NCI-H510A (cell line): ENCODE measurements at places on chromosomes 6 and 20.
A peak's percentile ranks its signal among the peaks of the same experiment; 100 is the strongest.

GRCh38 chr20:62972845-62973745 lies 20.6 kb downstream of the SLC17A9 start:
- DNase-seq: no peak

DNA sequence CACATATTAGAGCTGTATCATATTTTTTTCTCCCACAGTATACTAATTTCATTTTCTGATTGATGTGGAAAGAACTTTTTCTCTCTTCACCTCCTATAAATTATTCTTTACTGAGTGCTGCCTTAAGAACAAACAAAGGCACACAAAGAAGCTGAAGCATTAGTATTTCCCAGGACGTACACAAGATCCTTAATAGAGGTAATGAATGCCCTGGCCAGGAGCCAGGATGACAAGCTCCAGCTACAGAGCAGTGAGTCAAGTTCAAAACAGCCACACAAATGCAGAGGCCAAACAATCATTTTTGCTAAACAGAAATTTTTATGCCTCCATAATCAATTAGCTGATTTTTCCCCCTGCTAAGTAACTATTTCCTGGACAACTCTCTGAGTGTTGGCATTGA lies 639.6 kb downstream of the EPHA7 start:
- peak; percentile 15 for DNase-seq

DNA sequence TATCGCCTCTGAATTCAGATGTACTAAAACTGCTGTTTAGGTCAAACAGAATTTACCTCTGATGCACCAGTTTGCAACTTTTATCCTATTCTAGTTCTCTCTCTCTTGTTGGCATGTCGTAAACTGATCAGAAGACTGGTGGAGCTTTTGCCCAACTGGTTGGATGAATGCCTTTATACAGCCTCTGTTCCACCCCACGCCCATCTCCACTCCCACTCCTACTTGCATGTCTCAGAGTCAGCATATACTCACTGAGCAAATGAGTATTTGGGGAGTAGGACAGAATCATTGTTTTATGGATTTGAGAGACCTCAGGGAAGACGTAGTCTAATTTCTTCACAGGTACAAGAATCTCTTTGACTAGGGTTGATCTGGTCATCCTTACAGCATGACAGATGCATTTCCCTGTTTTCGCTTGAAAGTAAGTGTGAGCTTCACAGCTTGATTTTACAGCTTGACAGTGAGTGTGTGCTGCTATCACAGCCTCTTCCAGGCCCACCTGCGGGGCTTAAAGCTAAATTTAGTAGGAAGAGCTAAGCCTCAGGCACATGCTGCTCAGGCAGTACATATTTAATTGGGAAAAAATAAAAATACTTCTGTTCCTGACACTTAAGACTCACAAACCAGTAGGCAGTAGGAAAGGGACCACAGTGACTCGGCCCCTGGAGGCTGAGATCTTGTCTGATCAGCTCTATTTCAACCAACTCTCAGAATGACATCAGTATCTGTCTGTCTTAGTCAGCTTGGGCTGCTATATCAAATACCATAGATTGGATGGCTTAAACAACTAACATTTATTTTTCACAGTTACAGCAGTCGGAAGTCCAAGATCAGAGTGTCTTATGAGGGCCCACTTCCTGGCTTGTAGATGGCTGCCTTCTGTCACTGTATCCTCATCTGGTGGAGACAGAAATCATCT lies 30.4 kb downstream of the TRMT6 start:
- no peak for DNase-seq

DNA sequence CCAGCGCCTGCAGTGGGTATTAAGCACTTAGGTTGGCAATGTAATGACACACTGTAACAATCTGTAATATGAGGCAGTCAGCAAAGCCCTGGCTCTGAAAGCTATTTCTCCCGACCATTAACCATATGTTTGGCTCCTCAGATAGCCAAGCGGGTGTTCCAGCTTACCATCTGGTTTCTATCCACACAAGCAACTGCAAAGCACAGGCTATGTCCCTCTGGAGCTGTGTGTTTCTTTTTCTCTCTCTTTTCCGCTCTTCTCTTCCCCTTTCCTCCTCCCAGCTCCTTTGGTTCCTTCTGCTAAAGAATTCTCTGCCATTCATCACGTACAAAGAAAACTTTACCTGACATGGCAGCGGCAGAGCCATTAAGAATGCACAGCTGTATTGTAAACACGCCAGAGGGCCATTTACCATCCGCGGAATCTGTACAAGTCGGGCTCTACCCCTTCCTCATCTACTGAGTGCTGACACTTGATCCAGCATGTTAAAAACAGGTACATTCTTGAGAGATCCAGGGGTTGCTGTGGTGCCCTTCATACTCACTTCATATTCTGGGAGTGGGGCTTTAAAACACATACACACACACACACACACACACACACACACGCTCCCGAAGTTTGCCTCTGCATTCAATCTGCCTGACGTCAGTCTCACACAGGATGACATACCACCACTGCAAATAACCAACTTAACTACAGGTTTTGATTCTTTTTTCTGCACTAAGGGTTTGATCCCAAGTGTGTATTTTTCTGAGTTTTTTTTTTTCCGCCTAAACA lies 77.2 kb downstream of the BACH2 start:
- DNase-seq: no peak

- DNase-seq: peak; percentile 1
These were observed 208.4 kb upstream of the CNR1 start for GRCh38 chr6:88374553-88374952.

- DNase-seq: no peak
These were observed 25.2 kb downstream of the SNPH start for GRCh38 chr20:1291191-1291741.

DNA sequence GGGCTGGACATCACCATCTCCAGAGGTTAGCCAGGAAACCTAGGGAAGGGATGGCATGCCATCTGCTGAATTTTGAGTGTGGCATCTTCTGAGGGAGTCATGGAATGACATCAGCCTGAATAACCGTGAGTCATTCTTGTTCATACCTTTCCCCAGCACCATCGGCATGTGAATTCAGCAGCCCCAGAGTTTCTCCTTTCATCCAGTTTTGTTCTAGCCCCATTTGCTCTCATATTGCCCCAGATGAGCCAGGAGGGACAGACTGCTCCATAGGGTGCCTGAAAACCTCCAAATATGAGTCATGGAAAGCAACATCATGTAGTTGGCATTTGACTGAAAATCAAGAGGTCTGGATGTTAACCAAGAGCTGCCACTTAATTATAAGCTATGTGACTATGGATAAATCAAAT lies 219.2 kb upstream of the SGK1 start:
- no peak for DNase-seq

DNA sequence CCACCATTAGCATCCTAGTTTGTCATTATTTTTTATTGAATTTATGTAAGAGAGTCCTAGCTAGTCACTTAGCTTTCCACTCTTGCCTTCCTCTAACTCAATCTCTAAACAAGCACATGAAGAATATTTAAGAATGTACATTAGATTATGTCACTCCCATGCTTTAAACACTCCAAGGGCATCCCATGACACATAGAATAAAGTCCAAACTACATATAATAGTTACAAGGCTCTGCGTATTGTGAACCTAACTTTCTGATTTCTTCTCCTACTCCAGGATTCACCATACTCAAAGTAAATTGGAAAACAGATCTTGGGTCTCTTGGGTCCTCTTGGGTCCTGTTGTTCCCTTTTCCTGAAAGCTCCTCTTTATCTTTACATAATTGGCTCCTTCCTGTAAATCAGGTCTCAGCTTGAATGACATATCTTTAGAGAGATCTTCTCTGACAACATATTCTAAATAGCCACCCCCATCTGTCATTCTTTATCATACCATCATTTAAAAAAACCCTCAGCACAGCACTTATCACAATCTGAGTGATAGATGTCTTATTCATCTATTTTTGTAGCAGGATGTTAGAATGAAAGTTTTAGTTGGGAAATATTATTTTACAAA lies 1042.4 kb upstream of the FLRT3 start:
- no peak for DNase-seq

DNA sequence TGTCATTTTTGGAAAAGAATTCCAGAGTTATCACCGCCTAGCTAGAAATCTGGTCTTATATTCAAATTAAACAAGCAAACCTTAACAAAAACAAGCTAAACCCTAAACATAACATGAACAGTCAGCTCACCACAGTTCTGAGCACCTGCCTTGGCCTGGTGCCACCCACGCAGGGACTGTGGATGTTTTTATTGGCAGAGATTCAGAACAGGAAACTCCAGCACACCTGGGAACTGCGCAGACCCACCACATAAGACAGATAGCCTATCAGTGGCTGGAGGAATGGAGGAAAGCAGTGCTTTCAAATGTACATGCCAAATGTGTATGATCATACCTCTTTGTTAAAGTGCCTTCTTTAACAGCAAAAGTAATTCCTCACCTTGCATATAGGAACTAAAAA lies 8.9 kb downstream of the SLC16A10 start:
- DNase-seq: no peak

- no peak for DNase-seq
These were observed 79.2 kb upstream of the STMND1 start for GRCh38 chr6:17022604-17023003.

GRCh38 chr20:2417213-2417541 lies 36.5 kb downstream of the TGM6 start:
- DNase-seq: no peak

GRCh38 chr6:160135907-160136655 lies 14.5 kb downstream of the SLC22A1 start:
- DNase-seq: no peak

DNA sequence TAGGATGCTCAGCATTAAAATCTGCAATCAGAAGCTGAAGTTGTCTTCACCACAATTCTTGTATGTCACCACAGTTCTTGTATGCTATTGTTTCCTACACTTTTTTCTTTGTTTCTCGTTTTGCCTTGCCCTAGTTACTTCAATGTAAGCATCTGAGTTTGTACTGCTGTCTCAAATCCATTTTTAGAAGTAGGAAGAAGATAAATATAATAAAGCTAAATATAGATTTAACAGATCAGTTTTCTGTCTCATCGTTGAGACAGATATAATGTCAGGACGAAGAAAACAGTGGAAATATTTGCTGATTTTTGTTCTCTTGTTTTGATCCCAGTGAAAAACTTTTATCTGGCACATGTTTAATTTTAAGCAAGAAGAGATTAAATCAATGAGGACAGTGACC lies 318.0 kb downstream of the QKI start:
- DNase-seq: no peak

- DNase-seq: no peak
These were observed 26.6 kb downstream of the FOXC1 start for GRCh38 chr6:1636272-1636825.

GRCh38 chr6:54248994-54249393 lies 59.2 kb upstream of the TINAG start:
- no peak for DNase-seq

GRCh38 chr20:50258790-50259483 lies 68.3 kb downstream of the CEBPB start:
- no peak for DNase-seq

GRCh38 chr6:81772741-81773140 lies 20.3 kb upstream of the TENT5A start:
- no peak for DNase-seq

DNA sequence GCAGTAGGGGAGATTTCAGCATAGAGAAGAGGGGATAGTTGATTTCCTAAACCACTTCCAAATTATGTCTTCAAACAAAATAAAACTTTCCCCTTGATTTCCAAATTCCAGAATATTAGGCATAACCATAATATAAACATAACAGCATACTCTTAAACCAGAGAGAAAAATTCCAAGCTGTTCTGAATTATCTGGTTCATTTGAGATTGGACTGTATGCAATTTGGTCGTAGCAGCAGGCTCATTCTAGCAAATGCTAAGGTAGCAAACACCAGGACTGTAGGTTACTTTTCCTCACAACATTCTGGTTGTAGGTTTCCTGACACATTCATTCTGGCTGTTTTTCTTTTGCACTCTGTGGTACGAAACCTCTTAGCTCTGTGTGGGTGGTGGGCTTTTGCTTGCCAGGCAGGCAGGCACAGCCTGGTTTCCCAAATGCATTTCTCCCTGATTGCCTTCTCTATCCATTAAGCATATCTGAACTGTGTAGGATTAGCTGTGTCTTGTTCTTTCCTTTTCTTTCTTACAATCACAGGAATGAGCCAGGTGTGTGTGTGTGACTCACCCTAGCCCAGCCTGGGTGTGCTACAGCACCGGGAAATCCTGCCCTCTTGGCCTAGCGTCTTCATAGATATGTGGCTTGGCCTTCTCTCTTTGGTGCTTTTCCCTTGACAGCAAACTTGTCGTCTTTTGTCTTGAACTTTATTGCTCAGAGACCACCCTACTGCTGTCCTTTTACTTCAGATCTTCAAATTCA lies 77.1 kb downstream of the JARID2 start:
- DNase-seq: no peak

DNA sequence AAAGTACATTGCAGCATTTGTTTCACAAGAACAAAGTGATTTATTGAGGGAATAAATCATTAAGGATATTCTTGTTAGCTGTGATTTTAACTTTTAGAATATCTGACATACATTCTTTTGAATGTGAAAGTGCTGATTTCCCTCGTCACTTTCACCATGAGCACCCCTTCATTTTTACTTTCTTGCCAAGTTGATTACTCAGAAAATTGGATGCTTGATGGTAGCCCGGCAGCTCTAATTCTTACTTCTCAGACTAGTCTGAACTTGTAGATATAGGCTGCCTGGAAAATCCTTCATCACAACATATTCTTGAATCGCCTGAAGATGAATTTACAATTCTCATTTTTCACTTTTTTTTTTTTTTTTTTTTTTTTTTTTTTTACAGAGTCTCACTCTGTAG lies 147.1 kb upstream of the SMLR1 start:
- DNase-seq: no peak

- peak; percentile 6 for DNase-seq
These were observed 199.3 kb upstream of the SGK1 start for GRCh38 chr6:134517145-134517658.

DNA sequence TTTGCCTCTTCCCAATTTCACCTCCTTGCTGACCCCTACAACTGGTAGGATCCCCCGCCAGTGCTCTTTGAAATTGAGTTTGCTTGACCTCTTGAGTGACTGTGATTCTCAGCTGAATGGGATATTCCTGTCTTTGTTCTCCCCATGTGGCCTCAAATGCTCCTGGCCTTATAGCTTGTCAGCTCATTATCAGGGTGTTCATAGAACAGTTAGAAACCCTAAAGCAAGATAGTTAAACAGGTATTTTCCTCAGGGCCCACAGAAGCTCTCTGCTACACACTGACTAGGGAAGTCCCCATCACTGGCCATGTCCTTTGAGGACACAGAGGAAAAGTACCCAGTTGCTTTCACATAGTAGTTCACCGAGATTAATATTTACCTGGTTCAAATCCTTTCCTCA lies 211.5 kb upstream of the DTNBP1 start:
- DNase-seq: no peak

- DNase-seq: no peak
These were observed 25.3 kb upstream of the SMIM8 start for GRCh38 chr6:87297119-87297518.

GRCh38 chr20:63664143-63664851 lies 6.2 kb downstream of the RTEL1 start:
- no peak for DNase-seq

DNA sequence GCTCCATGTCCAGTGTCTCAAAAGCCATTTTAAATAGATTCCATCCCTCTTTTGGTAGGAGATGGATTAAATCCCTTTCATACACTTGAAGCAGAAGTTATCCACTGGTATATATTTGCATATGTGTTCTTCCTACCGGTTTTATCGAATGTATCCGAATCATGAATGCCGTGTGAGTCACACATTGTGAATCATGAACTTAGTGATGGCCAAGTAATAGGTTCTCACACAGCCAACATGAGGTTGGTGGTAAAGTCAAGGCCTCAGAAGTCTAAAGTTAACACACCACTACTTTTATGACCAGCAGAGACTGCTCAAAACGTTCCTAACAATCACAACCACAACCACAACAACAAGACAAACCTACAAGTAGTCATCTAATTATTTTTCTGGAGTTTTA lies 345.5 kb downstream of the THBS2 start:
- no peak for DNase-seq
